ENCODE measurements at places on chromosomes 7 and 10. TPM values are rescaled to one million over a fixed set of nuclear protein-coding genes. Genes with fewer than 3 reads are reported as not detected.

- H3K27me3 ChIP-seq = no peaks in the 10 kb centered on the region
- H3K27ac ChIP-seq = no peak overlapping the region
- no peak overlapping the region for H3K4me3 ChIP-seq
- no peaks in the 10 kb centered on the region for H3K36me3 ChIP-seq
- H3K4me1 ChIP-seq = no peaks in the 10 kb centered on the region
Observed at GRCh38 chr7:139774376-139774775, 3.4 kb downstream of the HIPK2 start.

GRCh38 chr7:129436335-129436923, 2.2 kb downstream of the STRIP2 start:
- H3K27me3 ChIP-seq = no peaks in the 10 kb centered on the region
- no peak overlapping the region for H3K4me3 ChIP-seq
- no peak for DNase-seq
- H3K4me1 ChIP-seq = peaks cover 5% of the 10 kb centered on the region
- H3K36me3 ChIP-seq = no peaks in the 10 kb centered on the region

SOSTDC1 gene
- 2.6 TPM for total RNA-seq

DNA sequence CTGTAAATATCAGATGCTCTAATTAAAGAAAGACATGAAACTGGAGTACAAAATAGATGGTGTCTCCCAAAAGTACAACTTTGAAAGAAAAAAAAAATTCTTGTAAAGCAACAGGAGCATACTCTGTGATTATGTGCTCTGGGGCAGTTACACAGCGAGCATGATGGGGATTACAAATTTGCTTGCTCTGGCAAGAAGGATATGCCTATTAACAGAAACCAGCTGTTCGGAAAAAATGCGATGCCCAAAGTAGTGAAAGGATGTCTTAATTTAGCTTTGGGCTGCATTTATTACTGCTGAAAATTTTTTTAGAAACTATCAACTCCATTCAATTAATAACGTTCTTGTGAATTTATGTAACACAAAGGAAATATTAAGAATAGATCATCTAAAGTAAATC, 256.9 kb upstream of the TPK1 start:
- H3K36me3 ChIP-seq = no peaks in the 10 kb centered on the region
- no peak overlapping the region for H3K27ac ChIP-seq
- no peaks in the 10 kb centered on the region for H3K27me3 ChIP-seq

- H3K36me3 ChIP-seq = no peaks in the 10 kb centered on the region
- DNase-seq = no peak
- peaks cover 6% of the 10 kb centered on the region for H3K4me1 ChIP-seq
- H3K4me3 ChIP-seq = no peak overlapping the region
Observed at GRCh38 chr10:43667317-43667731, 18.6 kb upstream of the ZNF32 start.

GRCh38 chr10:4242561-4243035, 457.6 kb upstream of the KLF6 start:
- peak overlapping the region; percentile 3 for H3K27ac ChIP-seq
- no peaks in the 10 kb centered on the region for H3K36me3 ChIP-seq
- H3K27me3 ChIP-seq = no peaks in the 10 kb centered on the region

NKX6-2 gene
- total RNA-seq = not detected

DNA sequence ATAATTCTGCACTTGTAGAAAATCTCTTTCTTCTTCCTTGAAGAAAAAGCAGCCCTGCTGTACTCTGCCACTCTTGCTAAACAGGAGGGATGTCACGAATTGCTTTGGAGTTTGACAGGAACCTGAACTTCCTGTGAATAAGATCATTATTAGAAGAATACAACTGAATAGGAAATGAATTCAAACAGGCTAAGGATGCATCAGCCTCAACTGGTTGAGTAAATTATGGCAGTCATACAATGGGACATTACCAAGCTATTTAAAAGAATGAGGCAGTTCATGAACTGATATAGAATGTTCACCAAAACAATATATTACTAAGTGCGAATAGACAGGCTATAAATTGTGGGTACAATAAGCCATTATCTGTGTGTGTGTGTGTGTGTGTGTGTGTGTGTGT, 97.1 kb upstream of the DOCK1 start:
- no peak overlapping the region for H3K4me3 ChIP-seq
- no peaks in the 10 kb centered on the region for H3K27me3 ChIP-seq
- H3K27ac ChIP-seq = no peak overlapping the region
- no peaks in the 10 kb centered on the region for H3K36me3 ChIP-seq

GRCh38 chr10:104406715-104407650, 53.4 kb downstream of the CFAP58 start:
- DNase-seq = no peak
- no peaks in the 10 kb centered on the region for H3K27me3 ChIP-seq
- no peaks in the 10 kb centered on the region for H3K36me3 ChIP-seq
- H3K4me1 ChIP-seq = no peaks in the 10 kb centered on the region

DNA sequence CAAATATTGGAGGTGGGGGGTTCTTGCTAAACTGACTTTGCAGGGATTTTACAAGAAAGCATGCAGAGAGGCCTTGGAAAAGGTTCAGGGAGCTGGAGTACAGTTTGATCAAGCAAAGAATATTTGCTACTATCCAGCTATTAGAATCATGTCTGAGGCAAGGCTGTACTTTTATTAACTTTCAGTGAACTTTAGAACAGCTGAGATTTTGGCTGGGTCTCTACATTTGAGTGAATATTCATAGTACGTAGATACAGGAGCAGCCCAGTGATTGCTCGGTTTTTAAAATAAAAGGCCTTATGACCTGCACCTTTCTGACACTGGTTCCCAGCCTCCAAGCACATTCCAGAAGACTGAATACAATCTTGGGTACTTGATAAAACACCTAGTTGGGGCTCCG, 496.8 kb upstream of the AKR1E2 start:
- DNase-seq = no peak
- H3K4me3 ChIP-seq = no peak overlapping the region
- no peaks in the 10 kb centered on the region for H3K36me3 ChIP-seq

FRMPD2 gene
- total RNA-seq = not detected

DNA sequence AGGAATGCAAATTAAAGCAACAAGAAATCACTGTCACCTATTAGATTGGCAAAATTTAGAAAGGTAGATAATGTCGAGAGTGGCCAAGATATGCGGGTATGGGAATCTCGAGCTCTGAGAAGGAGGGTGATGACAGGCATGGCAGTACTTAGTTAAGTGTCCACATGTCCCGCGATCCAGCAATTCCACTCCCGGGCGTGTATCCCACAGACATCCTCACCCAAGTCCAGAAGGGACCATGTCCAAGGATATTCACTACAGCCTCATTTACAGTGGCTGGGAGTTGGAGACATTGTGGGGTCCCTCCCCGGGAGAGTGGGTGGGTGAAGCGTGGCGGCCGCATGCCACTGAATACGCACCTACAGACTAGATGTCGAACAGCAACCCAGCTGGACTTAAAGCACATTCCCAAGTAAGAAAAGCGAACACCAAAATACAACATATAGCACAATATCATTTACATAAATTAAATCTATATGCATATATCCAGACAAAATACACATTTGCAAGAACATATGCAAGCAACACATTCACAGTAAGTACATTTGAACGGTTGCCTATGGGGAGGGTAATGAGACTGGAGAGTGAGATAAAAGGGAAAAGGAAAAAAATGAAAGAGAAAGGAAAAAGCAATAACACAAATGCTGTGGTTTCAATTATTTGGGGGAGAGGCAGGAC, 9.9 kb downstream of the KCNH2 start:
- H3K4me1 ChIP-seq = no peaks in the 10 kb centered on the region
- H3K36me3 ChIP-seq = no peaks in the 10 kb centered on the region
- H3K27me3 ChIP-seq = no peaks in the 10 kb centered on the region
- no peak overlapping the region for H3K27ac ChIP-seq

DNA sequence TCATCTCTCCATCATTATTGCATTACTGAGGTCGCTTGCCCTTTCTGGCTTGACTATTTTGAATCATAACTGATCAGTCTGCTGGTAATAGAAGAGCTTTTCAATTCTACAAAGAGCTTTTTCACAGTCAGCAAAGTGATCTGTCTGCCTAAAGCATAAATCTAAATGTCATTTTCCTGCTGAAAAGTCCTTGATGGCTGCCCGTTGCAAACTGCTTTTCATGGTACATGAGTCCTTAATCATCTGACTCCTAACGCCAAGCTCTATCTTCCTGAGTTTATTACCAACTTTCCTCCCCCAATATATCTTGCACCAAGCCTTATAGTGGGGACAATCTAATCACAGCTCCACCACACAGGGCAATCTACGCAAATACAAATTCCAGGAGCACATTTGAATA, 39.8 kb downstream of the THSD7A start:
- DNase-seq = no peak
- no peak overlapping the region for H3K27ac ChIP-seq
- H3K27me3 ChIP-seq = no peaks in the 10 kb centered on the region
- no peaks in the 10 kb centered on the region for H3K36me3 ChIP-seq

DNA sequence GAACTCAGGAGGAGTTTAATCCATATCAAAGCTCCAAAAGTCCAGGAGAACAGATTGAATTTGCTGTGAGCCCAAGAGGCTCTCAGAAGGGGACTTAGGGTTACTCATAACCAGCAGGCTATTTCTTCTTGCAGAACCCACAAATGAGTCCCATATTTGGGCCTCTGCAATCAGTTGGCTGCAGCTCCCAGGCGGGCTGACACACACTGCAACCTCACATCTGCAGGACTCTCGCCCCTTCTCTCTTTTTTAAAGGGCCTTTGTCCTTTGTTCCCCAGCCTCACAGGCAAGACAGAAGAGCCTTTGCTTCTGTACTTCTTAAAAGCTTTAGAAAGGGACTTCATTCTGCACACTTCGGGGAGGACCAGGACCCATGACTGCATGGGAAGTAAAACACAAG, 26.7 kb downstream of the CREB3L2 start:
- no peak overlapping the region for H3K4me3 ChIP-seq
- DNase-seq = no peak
- no peaks in the 10 kb centered on the region for H3K27me3 ChIP-seq
- H3K36me3 ChIP-seq = no peaks in the 10 kb centered on the region

FGL2 gene
- 16.1 TPM for total RNA-seq

LIPJ gene
- not detected for total RNA-seq

DNA sequence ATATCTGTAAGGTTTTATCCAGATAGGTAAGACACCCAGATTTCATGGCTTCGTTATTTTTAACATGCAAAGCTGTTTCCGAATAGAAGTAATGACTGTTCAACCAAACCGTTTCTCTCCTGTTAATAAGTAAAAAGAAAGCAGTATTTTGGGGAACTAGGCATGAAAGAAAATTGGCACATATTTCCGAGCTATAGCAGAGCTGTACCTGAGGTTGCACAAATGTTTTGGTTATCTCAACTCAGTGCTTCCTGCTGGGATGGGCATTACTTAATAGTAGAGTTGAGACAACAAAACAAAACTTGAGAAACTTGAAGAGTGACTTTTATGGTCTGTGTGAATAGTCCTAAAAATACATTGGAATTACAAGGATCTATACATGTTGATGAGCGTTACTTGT, 564.3 kb upstream of the SORCS1 start:
- H3K4me1 ChIP-seq = no peaks in the 10 kb centered on the region
- DNase-seq = no peak
- H3K36me3 ChIP-seq = no peaks in the 10 kb centered on the region
- H3K27me3 ChIP-seq = no peaks in the 10 kb centered on the region
- H3K4me3 ChIP-seq = no peak overlapping the region
- no peak overlapping the region for H3K27ac ChIP-seq

GRCh38 chr7:33423646-33424020, 294.3 kb downstream of the BBS9 start:
- H3K4me3 ChIP-seq = no peak overlapping the region
- no peaks in the 10 kb centered on the region for H3K4me1 ChIP-seq
- no peak for DNase-seq
- H3K27ac ChIP-seq = no peak overlapping the region
- H3K36me3 ChIP-seq = no peaks in the 10 kb centered on the region

TAX1BP1 gene
- total RNA-seq = 78.2 TPM

NODAL gene
- not detected for total RNA-seq

DNA sequence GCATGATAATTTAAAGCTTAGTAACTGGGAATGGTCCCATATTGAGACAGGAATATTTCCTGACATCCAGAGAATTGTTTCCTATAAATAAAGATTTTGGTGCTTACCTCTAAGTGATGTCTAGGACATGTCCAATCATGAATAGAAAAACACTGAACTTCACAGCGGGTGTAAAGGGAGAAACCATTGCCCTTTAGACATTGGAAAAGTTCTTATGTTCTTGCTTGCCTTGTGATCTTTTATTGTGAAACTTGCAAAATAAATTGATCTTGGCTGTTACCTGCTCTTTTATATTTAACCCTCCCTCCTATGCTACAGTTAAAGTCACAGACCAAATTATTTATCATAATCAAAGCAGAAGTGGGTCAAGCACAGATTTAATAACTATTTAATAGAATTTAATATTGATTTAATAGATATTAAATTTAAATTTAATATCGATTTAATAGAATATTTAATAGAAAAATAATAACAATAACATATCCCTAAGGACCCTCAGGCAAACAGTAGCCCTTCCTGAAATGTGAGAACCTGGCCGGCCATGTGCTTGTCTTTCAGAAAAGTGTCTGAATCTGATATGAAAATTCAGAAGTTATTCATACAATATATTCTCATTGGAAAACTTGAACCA, 47.0 kb upstream of the AKR1C1 start:
- no peaks in the 10 kb centered on the region for H3K27me3 ChIP-seq
- no peaks in the 10 kb centered on the region for H3K4me1 ChIP-seq
- no peak overlapping the region for H3K4me3 ChIP-seq
- DNase-seq = no peak

DNA sequence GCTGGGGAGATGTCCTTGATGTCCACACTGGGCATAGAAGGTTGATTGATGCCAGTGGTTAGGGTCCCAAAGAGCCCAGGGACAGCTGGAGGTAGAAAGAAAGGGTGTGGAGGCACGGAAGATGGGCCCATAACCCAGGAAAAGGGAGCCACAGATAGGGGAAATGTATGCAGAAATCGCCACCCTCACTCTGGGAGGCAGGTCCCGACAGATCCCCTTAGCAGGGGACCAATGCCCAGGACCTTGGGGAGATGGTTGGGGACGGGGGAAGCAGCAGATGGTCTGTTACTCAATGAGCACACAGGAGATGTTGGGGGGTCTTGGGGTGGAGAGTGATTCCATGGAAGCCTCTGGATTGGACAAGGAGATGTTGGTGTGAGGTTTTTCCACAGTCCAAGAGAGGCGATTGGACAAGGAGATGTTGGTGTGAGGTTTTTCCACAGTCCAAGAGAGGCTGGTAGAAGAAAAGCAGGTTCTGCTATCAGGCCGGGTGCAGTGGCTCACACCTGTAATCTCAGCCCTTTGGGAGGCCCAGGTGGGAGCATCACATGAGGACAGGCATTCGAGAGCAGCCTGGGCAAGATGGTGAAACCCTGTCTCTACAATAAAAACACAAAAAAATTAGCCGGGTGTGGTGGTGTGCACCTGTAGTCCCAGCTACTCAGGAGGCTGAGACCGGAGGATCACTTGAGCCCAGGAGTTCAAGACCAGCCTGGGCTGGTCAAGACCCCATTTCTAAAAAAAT, 7.0 kb upstream of the PPP1R35 start:
- no peaks in the 10 kb centered on the region for H3K27me3 ChIP-seq
- no peak overlapping the region for H3K27ac ChIP-seq
- DNase-seq = no peak
- no peaks in the 10 kb centered on the region for H3K36me3 ChIP-seq

MDFIC gene
- total RNA-seq = 36.3 TPM
